ENCODE measurements at places on chromosomes 6 and 20.

- DNase-seq, result no peak
These were observed 41.6 kb upstream of the SLC22A2 start for GRCh38 chr6:160300076-160300695.

GRCh38 chr20:50058662-50059402 lies 54.1 kb downstream of the UBE2V1 start:
- DNase-seq, result no peak

- no peak for DNase-seq
These were observed 56.4 kb downstream of the REPS1 start for GRCh38 chr6:138931660-138932059.

- DNase-seq, result no peak
These were observed 49.2 kb downstream of the RARS2 start for GRCh38 chr6:87540539-87540938.

- DNase-seq, result peak; percentile 32
These were observed 443.1 kb upstream of the OPRM1 start for GRCh38 chr6:153595903-153596302.

DNA sequence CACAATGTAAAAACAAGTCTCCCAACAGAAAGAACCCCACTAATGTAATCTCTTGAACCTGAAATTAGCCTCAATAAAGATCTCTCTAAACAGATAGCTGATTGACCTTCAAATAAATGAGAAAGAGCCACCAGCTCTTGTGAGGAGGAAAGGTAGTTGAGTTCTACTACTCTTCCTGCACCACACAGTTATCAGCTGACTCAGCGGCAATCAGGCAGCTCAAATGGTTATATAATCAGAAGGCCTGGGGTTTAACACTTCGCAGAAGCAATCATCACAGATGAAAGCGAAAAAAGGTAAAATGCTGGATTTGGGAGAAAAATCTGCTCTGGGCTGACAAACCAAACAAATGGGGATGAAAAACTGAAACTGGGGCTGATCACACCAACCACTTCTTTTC lies 91.8 kb downstream of the CHD6 start:
- no peak for DNase-seq

- DNase-seq, result no peak
These were observed 20.8 kb downstream of the SHLD1 start for GRCh38 chr20:5770987-5771318.

DNA sequence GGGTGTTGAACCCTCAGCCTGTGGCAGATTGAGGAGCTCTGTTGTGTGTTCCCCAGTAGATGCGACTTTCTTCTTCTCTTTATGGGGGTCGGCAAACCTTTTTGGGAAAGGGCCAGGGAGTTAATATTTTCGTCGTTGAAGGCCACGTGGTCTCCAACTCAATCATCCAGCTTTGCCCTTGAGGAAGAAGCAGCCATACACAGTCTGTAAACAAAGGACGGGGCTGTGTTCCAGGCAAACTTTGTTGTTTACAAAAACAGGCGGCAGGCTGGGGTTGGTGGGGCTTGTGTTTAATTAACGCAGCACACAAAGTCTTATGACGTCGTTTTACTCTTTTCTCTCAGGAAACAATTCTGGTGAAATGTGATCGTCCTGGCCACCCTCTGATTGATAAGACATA lies 20.2 kb downstream of the KIF25 start:
- no peak for DNase-seq

DNA sequence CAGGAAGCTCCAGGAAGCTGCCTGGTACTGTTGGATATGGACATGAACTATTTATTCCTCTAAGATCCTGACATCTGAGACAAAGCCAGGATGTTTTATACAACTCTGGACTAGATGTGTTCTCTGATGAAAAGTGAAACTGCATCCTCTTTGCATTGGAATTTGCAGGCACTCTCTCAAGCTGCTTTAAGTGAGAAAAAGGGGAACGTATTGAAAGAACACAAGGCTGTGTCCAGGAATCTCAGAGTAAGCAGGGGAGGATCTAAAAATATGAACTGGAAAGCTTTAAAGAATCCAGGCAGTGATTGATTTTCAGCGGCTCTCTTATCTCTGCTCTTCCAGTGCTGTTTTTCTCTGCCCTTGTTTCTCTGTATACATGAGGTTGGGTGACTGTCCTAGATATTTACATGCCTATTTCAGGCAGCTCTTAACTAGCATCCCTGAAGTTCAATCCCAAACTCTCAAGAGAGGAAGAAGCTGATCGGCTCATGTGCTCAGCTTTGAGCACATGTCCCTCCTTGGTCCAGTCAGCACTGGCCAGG lies 193.8 kb downstream of the PLCB4 start:
- no peak for DNase-seq

GRCh38 chr20:49907405-49908257 lies 7.7 kb downstream of the SPATA2 start:
- no peak for DNase-seq

DNA sequence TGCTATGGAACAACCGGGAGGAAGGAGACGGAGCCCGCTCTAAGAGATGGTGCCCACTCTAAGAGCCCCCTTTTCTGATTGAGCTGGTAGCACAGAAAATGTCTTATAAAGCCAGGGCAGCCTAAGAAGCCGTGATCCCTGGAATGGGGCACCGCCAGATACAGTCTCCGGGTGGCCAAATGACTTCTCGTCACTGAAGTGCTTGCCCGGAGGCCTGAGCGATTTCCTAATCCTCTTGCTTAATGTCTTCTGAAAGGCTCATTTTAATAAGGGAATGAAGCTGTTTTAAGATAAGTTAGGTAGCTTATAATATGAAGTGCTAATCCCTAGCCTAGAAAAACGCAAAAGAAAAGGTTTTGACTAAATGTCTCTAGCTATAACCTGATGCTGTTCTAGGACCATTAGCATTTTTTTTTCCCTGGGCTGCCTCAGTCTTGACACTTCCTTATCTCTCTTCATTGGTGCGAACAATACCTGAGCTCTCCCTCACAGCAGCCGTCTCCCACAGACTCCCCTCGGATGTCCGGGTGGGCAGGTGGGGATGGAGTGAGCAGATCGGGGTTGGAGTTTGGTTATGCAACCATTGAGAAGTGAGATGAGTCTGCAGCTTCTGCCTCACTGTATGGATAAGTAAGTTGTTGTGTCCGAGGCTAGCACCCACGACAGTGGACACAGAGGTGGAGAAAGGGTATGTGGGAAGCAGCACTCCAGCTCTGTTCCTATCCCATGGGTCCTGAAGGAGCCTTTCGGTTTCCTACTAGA lies 559.4 kb upstream of the AGPAT4 start:
- no peak for DNase-seq

GRCh38 chr6:115000736-115001135 lies 657.9 kb upstream of the HS3ST5 start:
- no peak for DNase-seq

DNA sequence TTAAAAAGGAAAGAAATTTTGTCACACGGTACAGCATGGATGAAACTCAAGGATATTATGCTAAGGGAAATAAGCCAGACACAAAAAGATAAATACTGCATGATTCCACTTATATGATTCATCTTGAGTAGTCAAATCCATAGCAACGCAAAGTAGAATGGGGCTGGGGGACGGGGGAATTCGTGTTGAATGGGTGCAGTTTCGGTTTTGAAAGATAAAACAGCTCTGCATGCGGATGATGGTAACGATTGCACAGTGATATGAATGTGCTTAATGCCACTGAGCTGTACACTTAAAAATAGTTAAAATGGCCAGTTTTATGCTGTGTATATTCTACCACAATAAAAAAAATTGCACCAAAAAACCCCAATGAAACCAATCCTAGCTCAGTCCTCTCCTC lies 52.9 kb upstream of the SIRPA start:
- DNase-seq, result no peak

DNA sequence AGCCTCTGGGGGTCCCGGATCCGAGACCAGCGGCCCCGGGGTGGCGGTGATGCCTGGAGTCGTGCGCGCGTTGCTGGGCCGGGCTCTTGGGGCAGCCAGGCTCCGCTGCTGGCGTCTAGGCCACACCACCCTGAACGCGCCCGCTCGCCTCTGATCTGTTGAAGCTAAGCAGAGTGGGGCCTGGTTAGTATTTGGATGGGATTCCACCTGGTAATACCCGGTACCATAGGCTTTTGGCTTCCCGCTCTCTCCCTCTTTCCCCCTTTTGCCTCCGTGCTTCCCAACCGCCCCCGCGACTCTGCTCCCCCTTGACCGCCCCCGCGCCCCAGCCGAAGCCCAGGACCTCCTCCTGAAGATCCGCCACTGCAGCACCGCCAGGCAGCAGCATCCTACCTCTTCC lies 1383.5 kb upstream of the DEFB115 start:
- DNase-seq, result no peak

DNA sequence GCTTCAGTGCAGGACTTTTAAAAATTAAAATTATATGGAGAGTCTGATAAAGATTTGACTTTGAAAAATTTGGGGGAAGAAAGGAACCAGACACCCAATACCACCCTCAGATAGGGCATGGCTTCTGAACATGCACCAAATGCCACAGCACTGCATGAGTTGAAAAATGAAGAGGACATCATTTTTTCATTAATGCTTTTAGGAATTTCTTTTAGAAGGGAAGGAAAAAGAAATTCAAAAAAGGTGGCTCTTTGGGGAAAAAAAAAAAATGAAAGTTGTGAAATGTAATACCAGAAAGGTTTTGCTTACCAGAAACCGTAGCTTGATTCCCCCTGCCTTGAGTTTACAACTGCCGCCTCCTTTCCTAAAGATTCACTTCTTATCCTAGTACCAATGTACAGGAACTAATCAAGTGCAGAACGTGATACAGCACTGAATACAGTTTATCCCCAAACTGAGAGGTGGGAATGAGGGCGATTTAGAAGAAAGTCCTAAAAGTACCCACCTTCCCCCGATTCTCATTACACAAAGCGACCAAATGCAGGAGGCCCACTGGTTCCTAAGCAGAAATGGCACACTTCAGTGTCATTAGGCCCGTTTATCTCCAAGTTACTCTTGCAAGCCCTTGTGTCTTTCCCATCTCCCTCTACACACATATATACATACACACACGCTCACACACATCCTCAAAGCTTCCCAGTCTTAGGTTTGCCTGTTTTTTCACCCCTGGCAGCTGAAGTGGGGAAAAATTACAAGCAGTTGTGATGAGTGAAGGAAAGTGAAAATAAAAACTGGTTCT lies 2.8 kb downstream of the PPP1R10 start:
- no peak for DNase-seq

GRCh38 chr6:5424726-5425125 lies 163.4 kb downstream of the FARS2 start:
- no peak for DNase-seq

GRCh38 chr6:138593124-138593877 lies 94.0 kb upstream of the NHSL1 start:
- DNase-seq, result peak; percentile 97

- no peak for DNase-seq
These were observed 35.2 kb downstream of the PHACTR1 start for GRCh38 chr6:12751694-12752325.

GRCh38 chr6:131136021-131136786 lies 937 bp downstream of the AKAP7 start:
- DNase-seq, result no peak

All from non-pigmented ciliary epithelial cell (primary cell).